ENCODE measurements at places on chromosomes 12 and 14. TPM values are rescaled to one million over a fixed set of nuclear protein-coding genes. Genes with fewer than 3 reads are reported as not detected.

The AHNAK2 gene
- 18.3 TPM for total RNA-seq

The CELA1 gene
- total RNA-seq, result not detected

The EEA1 gene
- 18.6 TPM for total RNA-seq

The EML5 gene
- 17.2 TPM for total RNA-seq

The NUDT14 gene
- 36.5 TPM for total RNA-seq

The ADCY4 gene
- total RNA-seq, result 19.4 TPM

The NTF3 gene
- total RNA-seq, result 1.0 TPM

The CD4 gene
- total RNA-seq, result 8.6 TPM

Measured in prostate gland (tissue), 2 donors.